ENCODE measurements at places on chromosomes 7 and 10.

GRCh38 chr10:36886303-36886891 is 239.0 kb upstream of the ANKRD30A start:
- DNase-seq, result no peak

DNA sequence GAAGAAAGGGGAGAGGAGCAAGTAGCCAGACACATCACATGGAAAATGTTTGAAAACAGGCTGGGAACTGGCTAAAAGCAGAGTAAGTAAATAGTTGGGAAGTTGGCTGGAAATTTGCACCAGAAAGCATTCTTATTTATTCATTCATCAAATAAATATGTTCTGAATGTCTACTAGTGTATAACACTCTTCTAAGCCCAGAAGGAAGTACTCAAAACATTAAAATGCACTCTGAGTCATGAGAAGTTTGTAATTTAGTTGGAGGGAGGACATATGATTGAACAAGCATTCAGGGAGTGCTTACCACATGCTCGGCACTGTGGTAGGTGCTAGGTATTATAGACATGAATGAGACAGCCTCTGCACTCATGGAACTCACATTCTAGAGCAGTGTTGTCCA is 37.0 kb upstream of the CNNM1 start:
- no peak for DNase-seq

DNA sequence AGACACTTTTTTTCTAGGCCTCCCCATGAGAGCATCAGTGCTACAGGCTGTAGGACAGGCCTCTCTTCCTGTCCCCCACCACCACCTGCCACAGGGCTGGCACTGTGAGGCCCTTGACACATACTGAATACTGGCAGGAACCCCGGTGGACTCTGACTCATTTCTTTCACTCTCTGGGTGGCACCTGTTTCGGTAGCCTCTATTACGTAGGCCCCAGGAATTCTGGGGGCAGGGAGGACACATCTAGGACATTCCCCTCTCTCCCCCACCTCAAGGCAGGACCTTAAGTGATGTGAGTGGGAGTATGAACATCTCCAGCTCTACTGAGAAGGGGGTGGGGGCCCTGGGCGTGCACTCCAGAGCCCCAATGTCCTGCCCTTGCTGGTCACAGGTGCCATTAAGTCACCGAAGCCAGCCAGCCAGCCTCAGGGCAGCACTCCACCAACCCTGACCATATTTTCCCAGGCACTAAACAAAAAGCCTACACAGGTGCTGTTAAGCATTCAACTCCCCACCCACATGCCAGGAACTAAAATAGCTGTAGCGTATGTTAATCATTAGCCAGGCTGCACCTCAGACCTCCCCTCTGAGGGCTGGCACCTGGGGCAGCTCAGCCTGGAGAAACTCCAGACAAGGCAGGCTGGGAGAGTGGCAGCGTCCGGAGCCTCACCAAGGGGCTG is 8.9 kb downstream of the ANXA11 start:
- DNase-seq, result no peak

GRCh38 chr7:10770176-10770575 is 203.5 kb upstream of the PHF14 start:
- no peak for DNase-seq

GRCh38 chr10:11433657-11434056 is 177.8 kb downstream of the USP6NL start:
- no peak for DNase-seq

DNA sequence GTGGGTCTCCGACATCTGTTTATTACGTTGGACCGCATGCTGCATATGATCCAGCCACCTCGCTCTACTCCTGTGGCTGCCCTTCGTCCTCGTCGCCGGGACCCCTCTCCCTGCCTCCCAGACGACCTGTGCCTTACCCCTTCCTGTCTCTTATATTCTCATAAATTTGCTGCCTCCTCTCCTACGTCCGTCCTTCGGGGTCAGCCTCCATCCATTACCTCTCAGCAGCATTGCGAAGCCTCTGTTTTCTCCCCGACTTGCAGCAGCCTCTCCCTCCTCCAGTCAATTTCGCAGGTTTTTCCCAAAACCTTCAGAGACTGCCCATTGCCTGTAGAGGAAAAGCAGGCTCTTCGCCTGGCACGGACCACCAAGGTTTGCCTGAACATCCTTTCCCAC is 39.4 kb upstream of the LEP start:
- DNase-seq, result no peak

DNA sequence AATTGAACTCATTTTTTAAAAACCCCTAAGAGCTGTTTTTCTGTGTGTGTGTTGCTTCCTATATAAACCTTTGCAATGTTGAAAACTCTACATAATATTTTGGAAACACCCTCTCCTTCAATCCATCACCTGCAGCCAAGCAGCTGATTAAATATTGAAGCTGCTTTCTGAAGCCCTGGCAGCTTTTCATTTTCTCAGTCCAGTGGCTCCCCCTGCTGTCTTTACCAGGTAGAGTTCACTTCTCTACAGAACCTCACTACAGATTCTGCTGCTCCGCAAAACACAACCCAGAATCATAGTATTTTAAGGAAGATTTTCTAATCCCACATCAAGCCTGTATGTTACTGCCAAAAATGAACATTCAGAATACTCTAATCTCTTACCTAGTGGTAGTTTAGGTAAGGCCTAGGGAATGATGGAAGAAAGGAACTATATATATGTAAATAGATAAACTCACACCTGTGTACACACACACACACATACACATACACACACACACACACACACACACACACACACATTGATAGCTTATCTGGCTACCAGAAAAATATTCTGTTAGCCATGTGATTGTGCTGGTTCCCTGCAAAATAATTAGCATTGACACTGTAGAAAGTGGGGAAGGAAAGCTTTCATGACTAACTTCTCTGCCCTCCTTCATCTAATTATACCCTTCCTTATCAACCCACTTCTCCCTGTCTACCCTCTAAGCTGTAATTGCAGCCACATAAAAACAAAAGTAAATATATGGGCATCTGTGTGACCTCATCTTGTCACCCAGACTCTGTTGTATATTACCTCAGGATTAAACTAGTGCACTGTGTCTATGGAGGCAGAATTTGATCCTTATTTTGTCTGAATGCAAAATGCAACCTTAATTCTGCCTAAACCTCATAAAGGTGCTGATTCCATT is 229.5 kb upstream of the FZD1 start:
- peak; percentile 91 for DNase-seq

- no peak for DNase-seq
Measured at GRCh38 chr10:16520900-16521299, 779 bp downstream of the C1QL3 start.

DNA sequence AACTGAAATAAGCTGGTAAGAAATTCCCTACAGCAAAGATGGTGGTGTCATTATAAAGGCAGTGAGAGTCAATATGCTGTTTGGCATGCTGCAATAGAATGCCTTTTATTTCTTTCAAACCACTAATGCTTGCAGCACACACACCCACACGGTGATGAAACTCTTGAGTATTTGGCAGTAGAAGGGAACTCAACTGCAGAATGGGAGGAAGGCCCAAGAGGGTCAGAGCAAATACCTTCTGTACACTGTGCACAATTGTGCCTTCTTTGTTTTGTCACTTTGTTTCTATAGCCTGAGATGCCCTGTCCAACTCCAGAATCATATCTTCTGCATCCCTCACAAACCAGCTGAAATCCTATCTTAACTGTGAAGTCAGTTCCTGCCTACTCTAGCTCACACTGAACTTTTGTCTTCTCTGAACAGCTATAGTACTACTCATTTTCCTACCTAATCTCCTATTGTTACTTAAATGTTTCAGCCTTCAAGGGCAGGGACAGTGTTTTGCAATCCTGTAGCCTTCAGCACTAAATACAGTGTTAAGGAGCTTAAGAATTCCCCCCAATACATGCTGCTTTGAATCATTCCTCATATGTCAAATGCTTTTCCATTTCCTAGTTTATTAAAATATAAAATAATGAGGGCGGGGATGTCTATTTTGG is 22.2 kb downstream of the MMS19 start:
- DNase-seq, result no peak

Data from NCI-H774 (cell line).